Activated CD4-positive, CD25-positive, alpha-beta regulatory T cell (primary cell): ENCODE measurements at places on chromosomes 11 and 22.

DNA sequence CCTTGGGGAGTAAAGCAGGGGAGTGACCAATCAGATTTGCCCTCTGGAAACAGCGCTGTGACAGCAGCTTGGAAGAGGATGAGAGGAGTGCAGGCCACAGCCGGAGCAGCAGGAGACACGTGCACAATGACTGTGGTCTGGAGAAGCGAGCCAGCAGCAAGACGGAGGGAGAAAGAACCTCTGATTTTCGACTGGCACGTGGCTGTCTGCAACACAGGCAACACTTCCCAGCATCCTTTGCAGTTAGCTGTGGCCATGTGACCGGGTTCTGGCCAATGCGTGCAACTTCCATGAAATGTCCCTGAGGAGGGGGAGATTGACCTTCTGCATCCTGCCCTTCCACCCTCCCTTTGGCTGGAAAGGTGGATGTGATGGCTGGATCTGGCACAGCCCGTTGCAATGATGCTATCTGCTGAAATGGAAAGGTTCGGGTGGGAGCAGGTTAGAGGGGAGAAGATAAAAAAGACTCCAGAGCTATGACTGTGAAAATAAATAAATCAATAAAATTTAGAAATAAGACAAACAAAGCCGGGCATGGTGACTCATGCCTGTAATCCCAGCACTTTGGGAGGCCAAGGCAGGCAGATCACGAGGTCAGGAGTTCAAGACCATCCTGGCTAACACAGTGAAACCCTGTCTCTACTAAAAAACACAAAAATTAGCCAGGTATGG, 15.6 kb downstream of the PLA2G6 start:
- no peak for DNase-seq

- no peak for DNase-seq
These were observed 265.0 kb downstream of the CASP12 start for GRCh38 chr11:104633226-104633625.

DNA sequence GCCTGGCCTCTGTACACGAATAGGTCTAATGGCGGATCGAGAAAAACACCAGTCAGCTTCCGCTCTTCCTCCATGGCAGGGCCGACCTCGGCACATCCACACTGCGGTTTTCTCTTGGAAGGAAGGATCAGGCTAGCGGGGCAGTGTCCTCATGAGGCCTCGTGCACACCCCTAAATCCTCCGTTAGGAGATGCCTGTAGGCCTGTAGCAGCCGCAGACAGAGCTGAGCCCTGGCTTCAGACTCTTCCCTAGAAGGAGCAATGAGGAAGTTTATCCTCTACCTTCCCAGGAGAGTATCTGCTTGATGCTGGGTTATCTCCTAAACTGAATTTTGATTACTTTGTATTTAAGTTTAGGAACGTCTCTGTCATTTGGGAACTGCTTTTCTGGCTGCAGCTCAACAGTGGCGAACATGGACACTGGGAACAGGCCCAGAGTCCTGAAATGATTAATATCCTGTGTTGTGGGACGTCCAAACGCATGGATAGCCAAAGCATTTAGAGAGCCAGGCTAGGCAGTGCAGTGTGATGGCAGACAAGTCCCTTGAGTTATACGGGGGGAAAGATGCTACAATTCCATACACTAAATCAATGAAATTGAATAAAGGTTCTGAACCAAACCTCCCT, 16.5 kb upstream of the BMAL1 start:
- no peak for DNase-seq

DNA sequence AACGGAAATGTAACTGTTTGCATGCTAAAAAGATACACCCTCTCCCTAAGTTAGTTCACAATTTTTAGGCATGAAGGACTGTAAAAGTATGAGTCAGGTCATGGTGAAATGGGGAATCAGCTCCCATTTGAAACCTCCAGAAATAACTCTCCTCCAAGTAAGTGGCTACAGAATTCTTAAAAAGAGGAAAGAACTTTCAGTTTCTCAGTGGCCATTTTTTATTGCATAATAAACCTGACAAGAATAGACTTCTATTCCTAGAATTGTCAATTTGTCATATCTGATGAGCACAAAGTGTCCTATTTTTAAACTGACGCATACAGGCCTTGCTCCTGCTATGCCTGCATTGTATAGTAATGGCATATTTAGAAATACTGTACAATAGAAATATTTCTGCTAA, 612.2 kb downstream of the CNTN5 start:
- DNase-seq = no peak

DNA sequence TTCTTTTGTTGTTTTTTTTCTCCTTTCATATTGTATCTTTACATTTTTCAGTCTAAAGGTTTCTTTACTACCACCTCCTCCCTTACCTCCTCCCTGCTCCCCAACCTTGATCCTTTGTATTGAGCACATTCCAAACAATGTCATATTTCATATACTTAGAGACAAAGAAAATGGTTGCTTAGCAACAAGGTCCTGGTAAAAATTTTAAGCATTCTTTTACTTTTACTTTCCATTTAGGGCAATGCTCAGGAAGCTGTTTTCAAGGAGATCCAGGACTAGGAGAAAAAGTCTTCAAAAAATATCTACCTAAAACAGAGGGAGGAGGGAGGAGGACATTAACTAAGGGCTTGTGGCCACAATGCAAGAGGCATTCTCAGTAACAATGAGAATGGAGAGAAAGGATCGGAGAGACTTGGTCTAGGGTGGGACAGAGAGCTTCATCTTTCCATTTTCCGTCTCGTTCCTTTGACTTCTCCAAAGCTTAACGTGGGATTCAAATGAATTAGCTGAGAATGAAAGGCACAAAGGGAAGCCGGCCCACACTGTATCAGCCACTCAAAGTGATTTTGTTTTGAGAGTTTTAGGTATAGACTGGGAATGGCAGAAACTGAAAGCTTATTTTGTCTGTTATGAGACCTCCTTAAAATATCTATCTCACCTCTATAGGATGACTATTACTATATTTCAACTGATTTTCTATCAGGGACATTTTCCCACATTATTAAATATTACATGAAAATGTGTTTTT, 455.7 kb downstream of the RAB38 start:
- DNase-seq = no peak

DNA sequence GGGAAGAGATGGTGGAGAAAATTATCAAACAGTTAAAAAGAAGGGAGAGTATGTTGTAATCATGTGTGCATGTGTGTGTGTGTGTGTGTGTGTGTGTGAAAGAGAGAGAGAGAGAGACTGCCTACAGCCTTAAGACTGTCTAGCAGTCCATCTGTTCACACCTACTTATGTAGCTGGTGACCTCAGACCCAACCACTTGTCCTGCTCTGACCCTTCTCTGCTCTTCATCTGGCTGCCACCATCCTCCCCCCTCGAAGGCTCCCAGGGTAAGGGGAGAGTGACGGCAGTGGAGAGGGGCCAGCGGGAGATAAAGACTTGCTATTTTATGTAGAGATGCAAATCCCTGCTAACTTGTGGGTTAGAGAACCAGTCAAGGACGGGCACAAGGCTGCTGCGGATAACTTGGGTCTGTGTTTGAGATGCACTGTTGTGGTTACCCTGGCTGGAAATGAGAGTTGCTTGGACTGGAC, 24.9 kb upstream of the GRAMD1B start:
- DNase-seq = no peak

DNA sequence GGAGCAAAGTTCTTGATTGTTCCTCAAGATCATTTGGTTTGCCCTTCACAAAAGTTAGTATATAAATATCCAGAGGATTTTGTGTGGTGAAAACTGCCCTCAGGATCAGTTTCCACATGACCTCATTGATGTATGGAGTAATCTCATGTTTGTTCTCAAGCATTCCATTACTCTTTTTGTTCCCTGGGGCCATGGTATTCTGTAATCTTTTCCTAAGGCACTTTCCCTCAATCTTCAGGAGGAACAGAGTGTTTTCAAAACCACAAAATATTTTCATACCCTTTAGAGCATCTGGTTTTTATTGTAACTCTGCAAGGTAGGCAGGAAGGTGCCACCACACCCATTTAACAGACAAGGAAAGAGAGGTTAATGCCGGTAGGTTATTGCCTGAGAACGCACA, 99.6 kb downstream of the FAM181B start:
- no peak for DNase-seq

DNA sequence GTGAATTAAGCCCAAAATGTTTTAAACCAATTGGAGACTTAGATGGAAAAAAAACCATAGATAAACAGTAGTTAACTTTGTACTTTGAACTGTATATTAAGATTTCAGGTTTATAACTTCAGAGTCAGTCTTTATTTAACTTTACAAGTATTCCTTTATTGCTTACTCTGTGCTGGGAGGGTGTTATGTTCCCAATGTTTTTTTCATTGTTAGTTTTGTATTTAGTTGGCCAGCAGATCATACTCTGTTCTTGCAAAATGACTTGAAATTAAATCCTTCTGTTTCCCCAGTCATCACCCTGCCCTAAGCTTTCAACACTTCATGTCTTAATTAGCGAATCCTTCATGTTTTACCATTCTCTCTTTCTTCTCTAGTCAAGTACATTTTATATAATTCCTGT, 25.3 kb downstream of the SIK2 start:
- DNase-seq = no peak

- DNase-seq = no peak
These were observed 907.7 kb downstream of the BRD1 start for GRCh38 chr22:48919851-48920589.

DNA sequence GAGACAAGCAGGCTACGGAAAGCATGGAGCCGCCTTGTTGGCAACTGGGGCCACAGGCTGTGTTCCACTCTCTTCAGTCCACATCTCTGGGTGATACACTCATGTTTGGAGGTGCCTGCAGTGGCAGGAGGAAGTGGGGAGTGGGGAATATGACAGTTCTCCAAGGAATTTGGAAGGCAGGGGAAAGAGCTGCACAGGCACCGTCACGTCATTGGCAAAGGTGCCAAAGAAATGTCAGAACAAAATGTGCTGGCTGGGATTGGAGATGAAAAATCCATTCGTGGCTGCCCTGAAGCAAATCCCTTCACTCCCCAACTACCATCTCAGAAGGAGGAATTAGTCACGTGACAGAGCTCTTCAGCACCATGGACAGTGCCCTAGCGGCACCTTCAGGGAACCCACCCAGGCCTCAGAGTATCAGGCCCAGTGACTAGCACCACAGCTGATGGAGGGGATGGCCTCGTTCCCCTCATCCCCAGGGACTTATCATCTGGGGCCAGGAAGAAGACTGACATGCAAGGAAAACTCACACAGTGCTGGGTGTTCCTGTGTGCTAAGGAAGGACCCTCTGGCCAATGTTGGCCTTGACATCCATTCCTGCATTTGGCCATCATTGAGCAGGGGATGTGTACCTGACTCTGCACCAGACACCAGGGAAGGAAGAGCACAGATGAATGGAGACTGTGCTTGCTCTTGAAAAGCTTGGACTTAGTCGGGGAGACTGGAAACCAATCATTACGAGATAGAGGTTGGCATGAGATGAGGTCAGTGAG, 48.5 kb upstream of the PRDM11 start:
- DNase-seq = no peak

- DNase-seq = no peak
These were observed 444 bp downstream of the CAVIN3 start for GRCh38 chr11:6319704-6320410.

- no peak for DNase-seq
These were observed 1512.0 kb downstream of the BRD1 start for GRCh38 chr22:48315439-48316256.
